8988T (cell line): ENCODE measurements at places on chromosomes 1 and 21.
A peak's percentile ranks its signal among the peaks of the same experiment; 100 is the strongest.

GRCh38 chr1:17970757-17971156, 136.8 kb upstream of the IGSF21 start:
- no peak for DNase-seq

- DNase-seq = no peak
Observed at GRCh38 chr1:228851193-228851592, 115.9 kb downstream of the RHOU start.

DNA sequence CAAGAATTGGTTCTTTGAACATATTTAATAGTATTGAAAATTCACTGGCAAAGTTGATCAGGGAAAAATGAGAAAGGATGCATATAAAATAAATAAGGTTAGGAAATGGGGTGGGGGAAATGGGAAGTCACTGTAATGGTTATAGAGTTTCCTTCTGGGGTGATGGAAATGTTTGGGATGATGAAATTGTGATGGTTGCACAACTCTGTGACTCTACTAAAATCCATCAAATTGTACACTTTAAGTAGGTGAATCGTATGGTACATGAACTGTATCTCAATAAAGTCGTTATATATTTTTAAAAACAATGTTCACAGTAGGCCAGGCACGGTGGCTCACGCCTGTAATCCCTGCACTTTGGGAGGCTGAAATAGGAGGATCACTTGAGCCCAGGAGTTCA, 56.4 kb upstream of the ZYG11A start:
- DNase-seq = no peak

- DNase-seq = peak; percentile 53
Observed at GRCh38 chr1:16078925-16079656, 5.6 kb upstream of the FAM131C start.

DNA sequence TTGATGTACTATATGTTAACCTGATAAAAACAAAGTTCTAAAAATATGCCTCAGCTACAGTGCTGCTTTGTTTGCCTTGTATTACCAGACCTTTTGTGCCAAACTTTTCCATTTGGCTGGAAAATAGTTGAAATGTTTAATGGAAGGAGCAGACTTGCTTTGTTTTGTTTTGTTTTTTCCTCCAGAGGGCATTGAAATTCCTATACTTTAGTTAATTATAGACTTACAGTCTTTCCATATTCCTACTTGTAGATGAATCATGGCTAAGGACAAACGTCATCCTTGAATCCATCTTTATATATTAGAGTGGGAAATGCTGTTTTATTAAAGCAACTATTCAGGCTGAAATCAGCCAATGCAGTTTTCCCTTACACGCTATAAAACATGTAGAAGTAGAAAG, 6.7 kb downstream of the CAP1 start:
- no peak for DNase-seq

DNA sequence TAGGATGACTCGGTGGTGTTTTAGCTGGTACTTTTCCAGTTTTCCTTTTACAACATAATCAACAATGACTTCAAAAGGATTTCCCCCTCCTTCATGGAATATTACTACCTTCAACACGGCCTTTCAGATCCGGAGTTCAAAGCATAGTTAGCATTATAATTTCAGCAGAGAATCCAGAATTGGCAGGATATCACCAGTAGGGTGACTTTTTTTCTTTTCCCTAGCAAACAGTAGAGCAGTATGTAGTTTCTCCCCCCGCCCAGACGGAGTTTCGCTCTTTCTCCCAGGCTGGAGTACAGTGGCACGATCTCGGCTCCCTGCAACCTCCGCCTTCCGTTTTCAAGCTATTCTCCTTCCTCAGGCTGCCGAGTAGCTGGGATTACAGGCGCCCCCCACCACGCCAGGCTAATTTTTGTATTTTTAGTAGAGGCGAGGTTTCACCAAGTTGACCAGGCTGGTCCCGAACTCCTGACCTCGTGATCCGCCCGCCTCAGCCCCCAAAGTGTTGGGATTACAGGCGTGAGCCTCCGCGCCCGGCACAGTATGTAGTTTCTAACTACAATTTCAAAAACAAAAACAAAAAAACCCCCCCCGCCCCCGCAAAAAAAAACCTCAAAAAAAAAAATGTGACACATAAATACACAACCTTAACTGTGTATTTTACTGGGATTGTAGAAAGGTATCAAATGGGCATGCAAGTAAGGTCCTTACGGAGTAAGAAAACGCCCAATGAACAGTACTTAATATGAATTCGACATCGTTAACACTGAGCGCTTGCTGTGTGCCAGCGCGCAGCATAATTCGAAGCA, 1.5 kb upstream of the COX20 start:
- peak; percentile 37 for DNase-seq

DNA sequence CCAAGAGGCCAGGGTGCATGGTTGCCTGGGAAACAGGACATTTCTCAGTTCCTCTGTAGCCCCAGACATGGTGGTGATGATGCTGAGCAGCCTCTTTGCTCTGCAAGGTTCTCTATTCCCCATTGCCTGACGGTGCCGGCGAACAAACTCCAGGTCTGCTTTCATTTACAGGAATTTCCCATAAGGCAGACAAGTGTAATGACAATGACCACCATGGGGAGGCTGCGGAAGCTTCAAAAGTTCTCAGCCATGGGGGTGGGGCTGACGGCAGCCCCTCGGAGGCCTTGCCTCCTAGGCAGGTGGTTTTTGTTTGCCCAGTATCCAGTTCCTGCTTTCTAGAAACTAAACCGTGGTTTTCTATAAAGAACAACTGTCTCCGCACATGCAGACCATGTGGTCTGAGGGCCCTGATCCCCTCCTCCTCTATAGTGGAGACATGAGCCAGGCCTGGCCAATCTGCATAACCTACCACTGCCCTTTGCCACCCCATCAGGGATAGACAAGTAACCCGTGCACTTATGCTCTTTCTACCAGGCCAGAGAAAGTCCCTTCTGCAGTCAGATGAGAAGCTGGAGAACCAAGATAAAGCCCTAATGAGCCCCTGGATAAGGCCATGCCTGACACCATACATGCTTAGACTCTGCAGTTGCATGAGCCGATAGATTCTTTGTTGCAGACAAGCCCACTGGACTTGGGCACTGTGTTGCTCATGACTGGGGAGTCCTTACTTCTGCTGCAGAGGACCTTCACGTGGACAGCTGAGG, 54.1 kb downstream of the LDLRAD2 start:
- DNase-seq = no peak

DNA sequence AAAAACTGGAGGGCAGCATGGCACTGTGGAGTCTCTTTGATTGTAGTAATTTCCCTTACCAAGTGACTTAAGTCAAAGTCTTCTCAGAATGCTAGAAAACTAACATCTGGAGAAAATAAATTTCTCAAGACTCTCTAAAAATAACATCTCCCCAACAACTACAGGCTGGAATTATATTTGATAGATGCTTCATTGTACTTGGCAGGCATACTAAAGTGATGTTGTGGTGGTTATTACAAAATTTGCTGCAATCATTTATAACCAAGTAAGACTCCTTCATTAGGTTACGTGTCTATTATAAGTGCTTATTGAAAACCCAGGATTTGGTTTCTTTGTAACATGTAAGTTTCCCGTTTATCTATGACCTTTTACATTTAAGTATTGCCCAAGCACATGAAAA, 132.9 kb upstream of the NRIP1 start:
- DNase-seq = no peak

DNA sequence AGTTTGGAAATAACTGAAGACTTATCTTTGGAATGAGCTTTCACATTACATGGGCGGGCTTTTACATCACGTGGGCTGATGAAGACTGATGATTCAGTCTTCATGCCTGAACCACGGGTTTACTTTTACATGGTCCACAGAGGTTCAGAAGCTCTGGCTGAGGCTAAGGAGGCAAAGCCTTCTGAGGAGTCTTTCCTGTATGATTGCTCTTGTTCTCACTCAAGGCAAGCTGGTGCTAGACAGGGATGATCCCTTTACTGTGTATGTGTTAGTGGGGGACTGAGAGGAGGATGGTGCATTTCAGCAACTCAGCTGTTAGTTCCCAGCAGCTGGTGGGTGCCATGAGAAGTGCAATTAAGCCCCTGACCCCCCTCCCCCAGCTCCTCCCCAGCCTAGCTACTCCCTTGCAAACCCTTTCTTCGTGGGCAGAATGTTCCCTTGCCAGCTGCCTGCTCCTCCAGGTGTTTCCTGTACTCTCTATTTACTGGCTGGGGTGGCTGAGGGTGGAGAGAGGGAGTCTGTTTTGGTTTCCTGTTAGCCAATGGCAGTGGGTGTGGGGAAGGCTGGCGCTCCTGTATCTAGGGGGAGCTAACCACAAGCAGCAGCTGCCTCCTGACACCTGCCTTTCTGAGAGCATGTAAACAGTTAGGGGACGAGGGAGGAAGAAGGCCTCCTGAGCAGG, 15.4 kb downstream of the BTG2 start:
- no peak for DNase-seq

GRCh38 chr1:18974606-18975005, 18.1 kb upstream of the IFFO2 start:
- DNase-seq = no peak

DNA sequence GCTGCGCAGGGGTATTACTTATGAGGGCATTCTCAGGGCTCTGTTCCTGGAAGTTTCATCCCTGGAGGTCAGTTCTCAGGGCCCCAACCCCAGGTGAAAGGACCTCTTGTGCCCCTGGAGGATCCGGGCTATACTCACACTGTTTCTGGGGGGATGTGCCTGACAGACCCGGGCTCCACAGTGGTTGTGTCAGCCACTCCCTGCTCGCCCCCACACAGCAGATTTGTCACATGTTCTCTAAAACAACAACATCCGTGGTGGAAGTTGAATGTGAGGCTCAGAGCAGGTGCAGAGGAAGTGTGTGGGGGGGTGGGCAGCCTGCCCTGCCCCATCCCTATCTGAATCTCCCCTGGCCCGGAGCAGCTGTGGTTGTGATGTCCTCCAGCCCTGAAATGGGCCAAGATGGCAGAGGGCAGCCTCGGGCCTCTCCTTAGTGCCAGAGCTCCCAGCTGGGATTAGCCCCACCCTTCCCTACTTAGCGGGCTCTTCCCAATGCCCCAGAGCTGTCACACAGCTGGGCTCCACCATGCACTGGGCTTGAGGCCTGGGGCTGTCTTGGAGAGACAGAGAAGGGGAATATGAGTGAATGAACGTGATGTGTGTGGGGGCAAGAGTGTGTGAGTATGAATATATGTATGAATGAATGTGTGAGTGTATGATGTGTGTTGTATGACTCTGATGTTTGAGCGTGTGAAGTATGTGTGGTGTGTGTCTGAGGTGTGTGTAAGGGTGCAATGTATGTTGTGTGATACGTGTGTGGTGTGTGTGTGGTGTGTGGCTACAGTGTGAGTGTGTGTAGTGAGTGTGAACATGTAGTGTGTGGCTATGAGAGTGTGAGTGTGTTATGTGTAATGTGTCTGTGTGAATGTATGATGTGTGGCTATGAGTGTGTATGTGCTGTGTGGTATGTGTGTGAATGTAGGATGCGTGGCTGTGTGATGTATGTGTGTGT, 1.5 kb upstream of the FCMR start:
- DNase-seq = no peak

GRCh38 chr1:90850181-90850897, 133.2 kb upstream of the BARHL2 start:
- DNase-seq = no peak

GRCh38 chr1:176733661-176734060, 270.7 kb downstream of the PAPPA2 start:
- no peak for DNase-seq

DNA sequence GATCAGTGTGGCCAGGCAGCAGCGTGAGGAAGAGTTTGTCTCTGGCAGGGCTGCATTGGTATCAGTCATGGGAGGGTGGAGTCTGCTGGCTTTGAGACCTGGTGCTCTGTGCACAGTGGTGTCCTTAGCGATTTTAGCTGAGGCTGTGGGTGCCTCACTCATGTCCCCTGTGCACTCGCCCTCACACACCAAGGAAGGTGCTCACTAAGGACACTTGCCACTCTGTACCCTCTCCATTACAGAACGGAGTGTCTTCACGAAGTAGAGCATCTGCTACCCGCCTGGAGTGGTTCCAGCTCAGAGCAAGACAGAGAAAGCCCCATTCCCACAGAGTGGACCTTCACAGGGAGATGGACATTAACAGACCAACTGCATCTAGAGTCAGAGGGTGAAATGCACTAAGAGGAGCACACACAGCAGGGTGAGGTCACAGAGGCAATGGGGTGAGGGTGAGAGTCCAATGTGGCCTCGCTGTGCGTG, 117.9 kb downstream of the MATN1 start:
- no peak for DNase-seq

- DNase-seq = no peak
Observed at GRCh38 chr1:175687622-175688415, 55.6 kb downstream of the TNR start.

DNA sequence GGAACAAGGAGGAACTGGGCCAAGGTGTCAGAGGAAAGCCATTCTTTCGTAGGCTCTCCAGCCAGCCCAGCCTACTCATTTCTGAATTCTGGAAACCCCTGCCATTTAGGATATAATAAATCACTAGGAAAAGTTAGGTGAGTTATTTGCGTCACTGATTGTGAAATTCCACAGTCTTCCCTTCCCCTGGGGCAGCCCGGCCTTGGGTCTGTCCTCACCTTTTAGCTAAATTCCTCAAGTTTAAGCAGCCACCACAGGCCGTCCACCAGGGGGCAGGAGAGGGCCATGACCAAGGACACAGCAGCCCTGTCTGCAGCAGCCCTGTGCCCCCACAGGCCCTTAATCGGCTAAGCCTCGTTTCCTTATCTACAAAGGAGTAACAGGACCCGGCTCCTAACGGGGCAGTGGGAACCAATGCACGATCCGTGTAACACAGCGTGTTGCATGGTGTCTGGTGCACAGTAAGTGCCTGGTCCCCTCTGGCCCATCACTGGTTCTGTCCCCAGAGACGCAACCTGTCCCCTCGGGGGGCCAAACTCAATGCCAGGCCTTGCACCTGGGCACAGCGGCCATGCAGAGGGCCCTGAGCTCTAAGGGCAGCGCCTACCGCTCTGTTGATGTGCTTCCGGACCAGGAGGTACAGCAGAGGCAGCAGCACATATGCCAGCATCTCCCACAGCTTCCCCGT, 18.1 kb downstream of the GPR157 start:
- peak; percentile 62 for DNase-seq

DNA sequence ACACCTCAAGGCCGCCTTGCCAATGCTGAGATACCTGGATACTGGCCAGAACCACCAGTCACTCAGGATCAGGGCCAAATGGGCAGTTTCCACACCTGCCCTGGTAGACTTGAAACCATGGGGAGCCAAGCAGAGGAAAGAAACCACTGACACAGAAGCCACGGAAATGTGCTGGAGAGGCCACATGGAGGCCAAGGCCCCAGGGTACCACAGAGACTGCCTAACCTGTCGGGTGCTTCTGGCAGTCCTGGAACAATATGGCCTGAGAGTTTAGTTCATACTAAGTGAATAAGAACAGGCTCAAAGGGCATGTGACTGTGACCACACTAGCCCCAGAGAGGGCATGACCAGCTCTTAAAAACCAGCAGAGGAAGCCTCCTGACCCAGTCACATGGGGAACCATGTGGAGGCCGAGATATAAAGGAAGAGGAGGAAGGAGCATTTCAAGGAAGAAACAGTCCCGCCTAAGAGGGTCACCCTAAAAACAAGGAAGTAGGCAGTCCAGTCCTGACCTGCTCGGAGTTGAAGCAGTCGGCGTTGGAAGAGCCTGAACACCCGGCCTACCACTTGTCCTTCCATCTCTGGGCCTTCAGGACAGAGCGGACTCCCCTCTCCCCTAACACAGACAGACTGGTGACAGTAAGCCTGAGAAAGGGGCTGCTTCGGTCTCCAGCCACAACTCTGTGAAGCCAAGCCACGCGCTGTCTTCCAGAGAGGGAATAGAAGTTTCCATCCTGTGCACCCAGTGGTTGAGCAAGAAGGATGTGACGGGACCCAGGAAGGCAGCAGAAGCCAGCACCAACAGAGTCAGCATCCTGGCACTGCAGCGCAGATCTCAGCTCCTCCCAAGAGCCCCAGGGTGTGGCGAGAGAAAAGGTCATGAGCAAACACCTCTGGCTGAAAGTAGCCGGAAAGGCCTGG, at the start of gene DENND2D:
TSS of gene DENND2D (minus strand) at position 766 of the 921 bp plus-strand sequence. CDS start at position 579, 187 bp downstream.
- no peak for DNase-seq

GRCh38 chr1:76075877-76076276, 1.3 kb downstream of the ST6GALNAC3 start:
- no peak for DNase-seq
